ENCODE measurements at places on chromosomes 6 and 20.

DNA sequence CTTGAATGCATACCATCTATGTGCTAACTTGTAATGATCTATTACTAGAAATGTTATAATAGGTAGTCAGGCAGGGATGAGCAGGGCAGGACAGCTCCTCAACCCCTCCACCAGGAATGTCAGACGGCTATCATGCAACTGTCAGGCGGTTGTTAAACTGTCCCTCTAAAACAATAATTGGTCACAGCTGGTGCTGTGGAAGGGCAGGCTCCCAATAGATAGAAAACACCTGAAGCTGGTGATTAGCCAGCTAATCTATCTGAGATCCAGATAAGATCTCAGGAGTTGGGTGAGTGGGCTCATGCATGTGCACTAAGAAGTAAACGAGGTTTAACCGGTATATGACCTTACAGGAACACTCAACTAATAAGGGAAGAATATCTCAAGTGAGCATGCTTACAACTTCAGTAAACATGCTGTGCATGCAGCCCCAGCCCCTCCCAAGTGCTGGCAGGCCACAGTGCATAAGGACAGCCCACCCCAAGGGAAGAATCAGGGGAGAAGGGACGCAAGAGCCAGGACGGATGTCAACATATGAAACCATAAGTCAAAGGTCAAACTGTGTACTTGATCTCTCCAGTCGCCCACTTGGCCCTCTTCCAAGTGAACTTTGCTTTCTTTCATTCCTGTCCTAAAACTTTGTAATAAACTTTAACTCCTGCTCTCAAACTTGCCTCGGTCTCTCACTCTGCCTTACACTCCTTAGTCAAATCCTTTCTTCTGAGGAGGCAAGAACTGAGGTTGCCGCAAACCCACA, 566.2 kb upstream of the NRSN1 start:
- peak; percentile 86 for DNase-seq

GRCh38 chr6:89637960-89638319, 607 bp downstream of the LYRM2 start:
- DNase-seq, result no peak

DNA sequence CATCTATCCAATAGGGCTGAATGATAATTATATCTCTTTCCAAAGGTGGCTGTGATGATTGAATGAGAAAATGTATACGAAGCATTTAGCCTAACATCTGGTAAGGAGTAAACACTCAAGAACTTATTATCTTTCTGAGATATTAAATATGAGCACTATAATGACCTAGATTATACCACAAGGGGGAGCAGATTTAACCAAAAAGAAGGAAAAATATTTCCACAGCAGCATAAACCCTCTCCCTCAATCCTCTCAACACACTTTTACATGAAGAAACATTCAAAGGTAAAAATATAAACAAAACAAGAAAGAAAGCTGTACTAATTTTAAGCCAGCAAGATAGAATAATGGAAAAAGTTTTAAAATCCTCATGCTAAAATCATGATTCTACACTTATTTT, 68.4 kb downstream of the SHPRH start:
- DNase-seq, result no peak

GRCh38 chr6:63716169-63716568, 80.6 kb downstream of the PHF3 start:
- DNase-seq, result no peak

- DNase-seq, result no peak
Measured at GRCh38 chr20:50233325-50234212, 42.9 kb downstream of the CEBPB start.

- DNase-seq, result no peak
Measured at GRCh38 chr20:23129266-23129665, 43.1 kb upstream of the CD93 start.

GRCh38 chr6:167786853-167787675, 39.6 kb upstream of the AFDN start:
- DNase-seq, result no peak

GRCh38 chr6:153621491-153621890, 417.5 kb upstream of the OPRM1 start:
- no peak for DNase-seq

DNA sequence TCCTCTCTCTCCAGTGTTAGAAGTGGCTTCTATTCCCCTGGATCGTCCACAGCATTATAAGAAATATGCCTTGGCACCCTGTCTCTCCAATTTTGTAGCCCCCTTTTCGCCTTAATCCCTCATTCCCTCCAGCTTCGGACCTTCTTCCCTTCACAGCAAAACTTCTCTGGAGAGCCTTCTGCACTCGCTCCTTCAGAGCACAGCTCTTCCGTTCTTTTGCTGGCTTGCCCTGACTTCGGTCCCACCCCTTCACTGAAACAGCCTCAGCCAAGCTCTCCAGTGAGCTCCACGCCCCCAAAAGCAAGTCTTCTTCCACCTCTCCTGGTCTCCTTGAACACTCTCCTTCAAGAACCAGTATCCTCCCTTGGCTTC, 134.7 kb upstream of the RNF24 start:
- DNase-seq, result no peak

- DNase-seq, result no peak
Measured at GRCh38 chr6:109034526-109034925, 60.1 kb downstream of the SESN1 start.

- peak; percentile 56 for DNase-seq
Measured at GRCh38 chr6:107152638-107153430, 37.5 kb upstream of the BEND3 start.

GRCh38 chr20:36856195-36856594, 19.7 kb upstream of the TLDC2 start:
- DNase-seq, result no peak

DNA sequence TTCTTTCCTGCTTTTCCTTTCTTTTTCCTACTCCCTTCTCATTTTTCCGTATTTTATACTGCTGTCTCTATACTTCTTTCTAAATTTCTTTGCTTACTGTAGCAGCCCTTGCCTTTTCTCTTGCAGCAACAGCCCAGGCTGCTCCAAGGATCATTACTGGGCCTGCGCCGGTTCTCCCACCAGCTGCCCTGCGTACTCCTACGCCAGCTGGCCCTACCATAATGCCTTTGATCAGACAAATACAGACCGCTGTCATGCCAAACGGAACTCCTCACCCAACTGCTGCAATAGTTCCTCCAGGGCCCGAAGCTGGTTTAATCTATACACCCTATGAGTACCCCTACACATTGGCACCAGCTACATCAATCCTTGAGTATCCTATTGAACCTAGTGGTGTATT, 148.8 kb downstream of the QKI start:
- DNase-seq, result no peak

DNA sequence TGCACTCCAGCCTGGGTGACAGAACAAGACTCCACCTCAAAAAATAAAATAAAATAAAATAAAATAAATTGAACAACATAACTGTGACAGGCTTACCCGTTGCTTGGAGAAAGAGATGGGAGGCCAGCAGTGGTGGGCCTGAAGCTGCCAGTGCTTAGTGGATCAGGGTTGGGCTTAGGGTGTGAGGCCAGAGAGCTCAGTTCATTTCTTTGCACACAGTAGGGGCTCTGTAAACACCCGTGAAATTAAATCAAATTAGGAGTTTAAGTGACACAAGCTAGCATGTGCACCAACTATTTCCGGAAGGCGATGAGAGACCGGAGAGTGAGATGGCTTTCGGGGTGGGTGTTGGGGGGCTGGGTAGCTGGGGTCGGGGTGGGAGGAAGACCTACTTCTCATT, 25.8 kb upstream of the TTPAL start:
- no peak for DNase-seq

DNA sequence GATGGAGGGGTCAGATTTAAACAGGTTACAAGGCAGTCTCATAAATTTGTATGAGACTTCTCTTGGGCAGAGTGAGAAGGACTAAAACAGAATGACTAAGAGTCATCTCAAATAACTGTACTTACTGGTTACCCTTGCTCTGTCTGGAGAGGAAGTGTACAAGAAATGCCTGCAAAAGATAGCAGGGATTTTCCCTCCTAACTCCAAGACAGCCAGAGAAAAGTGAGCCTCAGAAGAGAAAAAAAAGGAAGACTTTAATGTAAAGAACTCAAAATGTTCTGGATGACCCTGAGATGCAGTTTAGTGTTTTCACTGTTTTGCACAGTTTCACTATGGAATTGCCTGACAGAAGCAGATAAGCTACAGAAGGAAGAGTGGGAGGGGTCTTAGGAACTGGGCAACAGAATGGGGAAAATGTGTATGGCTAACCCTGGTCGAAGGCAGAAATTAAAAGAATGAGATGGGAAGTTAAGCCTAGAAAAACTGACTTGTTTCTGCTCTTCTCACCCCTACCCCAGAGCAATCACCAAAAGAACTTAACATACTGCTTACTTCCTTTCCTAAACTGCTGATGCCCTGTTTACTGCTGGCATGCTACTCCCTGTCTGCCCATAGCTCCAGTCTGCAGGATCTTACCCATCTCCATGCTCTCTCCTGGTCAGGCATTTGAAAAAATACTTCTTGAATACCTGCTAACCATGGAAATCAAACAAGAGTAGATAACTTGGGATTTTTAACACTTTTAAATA, 98.1 kb upstream of the MARCKS start:
- DNase-seq, result no peak

GRCh38 chr6:44038543-44039065, 88.6 kb downstream of the MRPL14 start:
- no peak for DNase-seq

DNA sequence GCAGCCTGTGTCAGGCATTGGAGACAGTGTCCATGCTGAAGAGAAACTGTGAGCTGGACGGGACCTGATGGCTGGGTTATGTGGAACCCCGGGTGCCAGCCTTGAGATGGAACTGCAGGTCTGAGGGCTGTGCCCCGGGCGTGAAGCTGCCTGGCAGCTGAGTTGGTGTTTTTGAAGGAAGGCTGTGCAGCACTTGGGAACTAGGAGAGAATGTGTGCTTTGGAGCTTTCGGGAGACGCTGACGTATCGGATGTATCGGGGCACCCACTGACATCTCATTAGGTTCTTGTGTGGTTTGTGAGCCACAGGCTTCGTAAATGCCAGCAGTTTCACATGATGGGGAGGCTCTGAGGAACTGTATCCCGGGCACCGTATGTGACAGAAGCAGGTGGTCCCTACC, 2.2 kb downstream of the DLGAP4 start:
- no peak for DNase-seq

DNA sequence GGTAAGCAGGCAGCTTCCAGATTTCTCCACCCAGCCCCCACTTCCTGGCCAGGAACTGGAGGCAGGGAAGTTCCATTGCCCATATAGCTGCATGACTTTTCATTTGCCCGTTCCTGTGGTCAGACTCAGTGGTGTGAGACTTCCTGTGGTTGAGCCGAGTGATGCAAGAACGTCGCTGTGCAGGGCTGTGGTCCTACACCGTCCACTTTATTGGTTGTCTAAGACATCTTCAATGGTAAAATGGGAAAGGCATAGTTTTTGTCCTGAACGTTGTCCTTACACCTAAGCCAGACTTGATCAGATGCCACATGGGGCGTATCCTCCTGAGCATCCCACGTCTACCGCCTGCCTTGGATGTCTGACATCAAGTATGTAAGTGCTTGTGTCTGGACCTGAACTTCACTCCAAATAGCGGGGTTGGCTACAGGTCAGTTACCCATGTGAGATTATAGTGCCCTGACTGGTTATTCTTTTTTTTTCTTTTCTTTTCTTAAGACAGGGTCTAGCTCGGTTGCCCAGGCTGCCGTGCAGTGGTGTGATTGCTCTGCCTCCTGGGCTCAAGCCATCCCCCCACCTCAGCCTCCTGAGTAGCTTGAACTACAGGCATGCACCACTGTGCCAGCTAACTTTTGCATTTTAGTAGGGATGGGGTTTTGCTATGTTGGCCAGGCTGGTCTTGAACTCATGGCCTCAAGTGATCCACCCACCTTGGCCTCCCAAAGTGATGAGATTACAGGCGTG, 25.9 kb upstream of the GTSF1L start:
- peak; percentile 45 for DNase-seq

- no peak for DNase-seq
Measured at GRCh38 chr6:159170333-159170672, 1.1 kb downstream of the FNDC1 start.

DNA sequence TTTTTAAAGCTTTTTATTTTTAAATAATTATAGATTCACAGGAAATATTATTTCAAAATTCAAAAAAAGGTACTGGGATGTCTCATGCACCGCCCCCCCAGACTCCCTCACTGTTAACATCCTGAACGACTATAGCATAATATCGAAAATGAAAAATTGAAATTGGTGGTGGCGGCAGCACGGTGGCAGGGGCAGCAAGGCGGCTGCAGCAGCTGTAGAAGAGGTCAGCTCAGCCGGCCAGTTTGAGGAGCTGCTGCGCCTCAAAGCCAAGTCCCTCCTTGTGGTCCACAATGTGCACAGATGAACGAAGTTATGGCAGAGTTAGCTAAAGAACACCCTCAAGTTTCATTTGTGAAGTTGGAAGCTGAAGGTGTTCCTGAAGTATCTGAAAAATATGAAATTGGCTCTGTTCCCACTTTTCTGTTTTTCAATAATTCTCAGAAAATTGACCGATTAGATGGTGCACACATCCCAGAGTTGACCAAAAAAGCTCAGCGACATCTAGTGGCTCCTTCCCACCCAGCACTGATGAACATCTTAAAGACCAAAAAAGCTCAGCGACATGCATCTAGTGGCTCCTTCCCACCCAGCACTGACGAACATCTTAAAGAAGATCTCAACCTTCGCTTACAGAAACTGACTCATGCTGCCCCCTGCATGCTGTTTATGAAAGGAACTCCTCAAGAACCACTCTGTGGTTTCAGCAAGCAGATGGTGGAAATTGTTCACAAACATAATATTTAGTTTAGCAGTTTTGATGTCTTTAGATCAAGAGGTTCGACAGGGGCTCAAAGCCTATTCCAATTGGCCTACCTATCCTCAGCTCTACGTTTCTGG, 100.8 kb downstream of the FAM217A start:
- peak; percentile 49 for DNase-seq

DNA sequence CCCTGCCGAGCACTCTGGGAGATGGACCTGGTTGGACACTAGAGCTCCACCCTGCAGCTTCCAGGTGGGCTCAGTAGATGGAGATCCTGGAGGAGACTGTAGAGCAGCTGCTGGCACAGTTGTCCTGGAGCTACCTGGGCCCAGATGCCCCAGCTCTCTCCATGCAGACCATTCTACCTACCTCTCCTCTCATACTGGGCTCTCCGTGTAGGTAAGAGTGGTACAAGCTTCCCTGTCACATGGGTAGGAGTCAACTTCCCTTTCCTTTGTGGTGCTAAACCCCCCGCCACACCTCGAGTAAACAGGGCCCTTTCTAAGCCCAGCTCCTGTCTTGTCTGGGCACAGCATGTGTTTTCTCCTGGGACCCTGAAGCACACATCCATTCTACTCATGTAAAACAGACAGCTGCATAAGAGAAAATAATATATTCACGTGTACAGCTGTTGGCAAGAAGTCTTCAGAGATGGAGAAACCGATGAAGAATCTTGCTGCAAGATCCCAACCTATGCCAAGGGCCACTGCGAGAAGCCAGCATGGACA, 108.1 kb upstream of the DUSP22 start:
- DNase-seq, result no peak

- DNase-seq, result no peak
Measured at GRCh38 chr6:107692351-107692750, 131.8 kb downstream of the SCML4 start.

- no peak for DNase-seq
Measured at GRCh38 chr6:36676141-36677058, 2.1 kb upstream of the CDKN1A start.

- no peak for DNase-seq
Measured at GRCh38 chr6:107670792-107671199, 153.3 kb downstream of the SCML4 start.
